Esophagus muscularis mucosa (tissue), 4 donors: ENCODE measurements at places on chromosomes 5 and 9. TPM values are rescaled to one million over a fixed set of nuclear protein-coding genes. Genes with fewer than 3 reads are reported as not detected.
A peak's percentile ranks its signal among the peaks of the same experiment; 100 is the strongest.

Gene MOB3B
- total RNA-seq = 9.5 TPM

Gene NXNL2
- 4.5 TPM for total RNA-seq

Gene ACSL6
- 1.7 TPM for total RNA-seq

DNA sequence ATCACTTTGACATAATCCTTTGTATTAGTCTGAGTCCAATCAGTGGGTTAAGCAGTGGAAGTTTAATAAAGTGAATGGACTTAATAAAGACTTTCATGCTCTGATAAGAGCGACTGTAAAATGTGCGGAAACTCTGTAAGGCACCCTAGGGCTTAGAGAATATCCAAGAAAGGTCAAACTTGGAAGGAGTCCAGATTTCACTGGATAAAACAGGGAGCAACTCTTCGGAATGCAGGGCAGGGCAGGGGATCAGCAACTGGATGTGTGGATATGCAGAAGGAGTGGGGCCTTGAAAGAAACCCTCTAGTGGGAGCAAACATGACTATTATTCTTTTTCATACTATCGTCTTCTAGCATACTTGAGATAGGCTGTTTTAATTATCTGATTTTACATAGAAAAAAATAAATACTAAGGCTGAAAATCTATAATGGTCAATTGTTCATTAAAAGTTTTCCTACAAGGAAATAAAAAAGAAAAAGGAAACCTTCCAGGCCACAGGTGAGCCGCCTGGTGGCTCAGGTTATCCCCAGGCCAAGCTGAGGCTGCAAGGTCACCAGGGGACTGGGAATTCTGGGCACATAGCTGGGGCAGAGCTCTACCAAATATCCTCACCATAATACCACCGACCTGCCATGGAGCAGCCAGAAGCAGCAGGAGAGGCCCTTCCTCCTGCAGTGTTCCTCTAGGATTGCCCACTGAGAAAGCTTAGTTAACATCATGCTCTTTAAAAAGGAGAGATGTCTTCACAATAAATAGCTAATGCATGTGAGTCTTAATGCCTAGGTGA is 46.3 kb upstream of the CCDC112 start:
- peak; percentile 37 for DNase-seq

DNA sequence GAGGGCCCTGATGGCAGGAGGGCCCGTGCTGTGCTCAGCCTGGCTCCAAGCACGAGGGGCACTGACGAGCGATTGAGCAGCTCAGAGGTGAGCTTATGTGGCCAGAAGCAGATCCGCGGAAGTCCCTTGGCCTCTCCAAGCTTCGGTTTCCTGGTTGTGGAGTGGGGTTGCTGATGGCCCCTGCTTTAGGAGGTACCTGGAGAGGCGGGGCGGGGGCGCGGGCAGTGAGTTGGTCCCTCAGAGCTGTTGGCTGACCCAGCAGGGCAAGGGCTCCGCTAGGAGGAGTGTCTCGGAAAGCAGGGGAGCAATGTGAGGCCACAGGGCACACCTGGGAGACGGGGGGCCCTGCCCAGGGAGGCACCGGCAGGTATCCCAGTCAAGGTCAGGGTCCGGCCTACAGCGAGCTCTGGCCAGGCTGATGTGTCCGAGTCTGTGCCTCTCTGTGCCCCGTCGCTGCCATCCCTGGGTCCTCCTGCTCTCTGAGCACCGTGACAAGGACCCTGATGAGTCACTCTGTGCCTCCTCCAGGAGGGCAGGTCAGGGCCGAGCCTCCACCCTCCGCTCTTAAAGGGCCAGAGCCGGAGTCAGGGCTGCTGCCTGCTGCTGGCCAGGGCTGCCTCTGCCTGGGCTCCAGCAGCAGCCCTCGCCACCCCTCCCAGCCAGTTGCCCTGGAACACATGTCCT is 14.8 kb downstream of the NCS1 start:
- no peak for DNase-seq

DNA sequence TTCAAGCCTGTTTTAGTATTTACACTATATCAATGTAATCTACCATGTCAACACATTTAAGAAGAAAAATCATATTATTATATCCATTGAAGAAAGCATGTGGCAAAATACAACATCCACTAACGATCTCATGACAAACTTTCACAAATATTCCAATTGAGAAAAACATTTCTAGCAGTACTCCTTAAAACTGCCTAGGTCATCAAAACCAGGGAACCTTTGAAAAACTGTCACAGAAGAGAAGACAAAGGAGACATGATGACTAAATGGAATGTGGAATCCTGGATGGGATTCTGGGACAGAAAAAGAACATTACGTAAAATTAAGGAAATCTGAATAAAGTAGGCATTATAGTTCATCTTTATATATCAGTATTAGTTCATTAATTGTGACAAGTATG is 1091.3 kb upstream of the CDH6 start:
- no peak for DNase-seq
